EH (cell line): ENCODE measurements at places on chromosomes 5 and 9.
A peak's percentile ranks its signal among the peaks of the same experiment; 100 is the strongest.

DNA sequence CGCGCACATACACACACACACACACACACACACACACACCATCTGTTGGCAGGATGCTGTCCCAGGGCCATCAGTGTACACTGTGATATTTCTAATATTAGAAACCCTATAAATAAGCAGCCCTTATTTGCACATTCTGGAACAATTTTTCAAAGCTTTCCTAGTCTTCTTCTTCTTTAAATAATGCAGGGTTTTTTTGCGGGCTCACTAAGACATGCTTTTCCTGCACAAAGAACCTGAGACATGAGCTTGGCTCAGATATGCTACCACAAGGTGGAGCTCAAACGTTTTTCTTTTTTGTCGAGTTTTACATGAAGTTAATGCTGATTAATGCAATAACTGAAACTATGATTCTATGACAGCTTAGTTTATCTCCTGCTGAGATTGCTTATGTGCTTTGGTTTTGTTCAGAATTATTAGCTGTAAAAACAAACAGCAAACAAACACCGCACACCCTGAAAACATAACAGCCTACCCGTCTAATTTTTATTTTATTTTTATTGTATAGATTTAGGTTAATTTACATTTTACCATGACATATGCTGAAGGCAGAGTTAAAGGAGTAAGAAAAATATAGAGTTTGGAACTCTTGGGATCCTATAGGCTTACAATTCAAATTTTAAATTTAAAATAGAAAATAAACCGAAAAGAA is 95.8 kb downstream of the ALDH1A1 start:
- peak; percentile 73 for DNase-seq

- DNase-seq = no peak
These were observed 53.0 kb upstream of the BOD1 start for GRCh38 chr5:173669483-173669882.

DNA sequence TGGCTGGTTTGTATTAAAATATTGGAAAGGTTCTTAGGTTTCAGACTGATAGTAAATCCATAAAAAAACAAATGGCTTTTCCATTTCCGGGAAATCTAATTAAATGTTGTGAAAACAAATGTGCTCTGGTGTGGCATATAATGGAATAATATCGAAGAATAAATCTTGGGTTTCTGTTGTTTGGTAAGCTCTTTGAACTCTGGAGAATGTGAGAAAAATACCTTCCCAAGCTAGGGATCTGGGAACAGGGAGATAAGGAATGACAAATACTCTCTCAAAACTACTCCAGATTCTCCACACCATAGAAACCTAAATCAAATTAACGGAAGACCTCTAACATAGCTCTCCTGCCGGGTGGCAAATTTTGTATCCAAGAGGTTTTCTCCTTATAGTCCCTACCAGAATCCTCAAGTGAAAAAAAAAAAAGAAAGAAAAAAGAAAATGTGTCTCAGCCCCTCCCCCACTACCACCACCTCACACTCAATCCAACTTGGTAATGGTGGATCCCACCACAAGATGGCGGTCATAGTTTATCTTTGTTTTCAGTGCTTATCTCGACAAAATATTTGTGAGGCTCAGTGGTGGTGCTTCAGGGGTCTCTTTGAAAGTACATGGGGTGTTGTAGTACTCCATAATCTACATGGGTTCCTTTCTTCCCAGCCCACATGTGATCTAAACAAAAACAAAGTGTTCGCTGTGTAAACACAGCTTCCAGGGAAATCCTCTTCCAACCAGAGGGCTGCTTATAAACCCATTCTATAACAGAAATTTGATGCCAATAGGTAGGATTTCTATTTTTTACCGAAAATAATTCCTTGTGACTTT is 54.5 kb upstream of the FST start:
- DNase-seq = peak; percentile 41

DNA sequence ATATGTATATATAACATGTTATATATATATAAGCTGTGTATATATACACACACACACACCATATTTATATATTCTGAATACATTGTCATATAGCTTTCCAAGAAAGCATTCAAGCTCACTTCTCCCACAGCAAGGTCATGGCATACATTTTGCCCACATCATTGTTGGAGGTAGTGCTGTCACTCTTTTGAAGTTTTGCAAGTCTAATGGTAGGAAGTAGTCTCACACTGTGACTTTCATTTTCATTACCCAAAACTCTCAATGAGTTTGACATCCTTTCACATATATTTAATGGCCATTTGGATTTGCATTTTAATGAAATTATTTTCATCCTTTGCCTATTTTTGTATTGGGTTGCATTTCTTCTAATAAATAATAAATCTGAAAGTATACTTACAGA is 59.8 kb upstream of the COX7C start:
- DNase-seq = no peak

GRCh38 chr9:80586786-80587330 is 1015.1 kb downstream of the TLE4 start:
- DNase-seq = no peak

DNA sequence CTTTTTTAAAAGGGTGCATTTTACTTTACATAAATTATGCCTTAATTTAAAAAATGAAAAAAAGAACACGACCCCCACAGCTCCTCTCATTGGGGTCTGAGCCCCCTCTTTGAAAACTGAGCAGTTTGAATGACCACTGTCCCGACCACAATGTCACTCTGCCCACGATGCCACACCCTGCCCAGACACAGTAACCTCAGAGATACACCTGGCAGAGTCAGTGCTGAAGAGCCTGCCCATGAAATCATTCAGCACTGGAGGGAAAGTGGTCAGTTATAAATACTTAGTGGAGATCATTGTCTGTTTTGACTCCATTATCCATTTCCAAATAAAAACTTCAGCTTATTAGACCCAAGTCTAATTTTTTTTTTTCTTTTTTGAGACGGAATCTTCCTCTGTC is 49.3 kb downstream of the DNAJC21 start:
- DNase-seq = no peak

DNA sequence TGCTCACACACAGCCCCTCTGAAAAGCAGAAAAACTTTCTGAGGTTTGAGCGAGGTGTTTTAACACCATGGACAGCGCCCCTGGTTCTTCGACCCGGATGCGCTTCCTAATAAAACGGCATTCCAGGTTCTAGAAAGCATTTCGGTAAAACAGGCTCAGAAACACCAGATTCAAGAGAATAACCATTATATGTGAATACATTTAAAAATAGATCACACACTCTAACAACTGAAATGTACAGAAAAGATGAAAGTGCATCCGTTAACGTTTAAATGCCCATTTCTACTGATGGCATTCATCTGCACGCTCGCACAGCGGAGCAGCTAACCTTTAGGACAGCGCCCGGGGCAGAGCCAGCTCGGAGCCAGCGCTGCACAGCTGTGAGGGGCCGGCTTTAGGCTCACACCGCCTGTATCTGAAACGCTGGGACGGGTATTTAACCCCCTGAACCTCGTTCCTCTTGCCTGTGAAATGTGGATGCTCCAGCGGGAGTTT is 26.3 kb upstream of the TENT4A start:
- DNase-seq = peak; percentile 63

- no peak for DNase-seq
These were observed 11.5 kb upstream of the SPATA24 start for GRCh38 chr5:139415221-139415861.

DNA sequence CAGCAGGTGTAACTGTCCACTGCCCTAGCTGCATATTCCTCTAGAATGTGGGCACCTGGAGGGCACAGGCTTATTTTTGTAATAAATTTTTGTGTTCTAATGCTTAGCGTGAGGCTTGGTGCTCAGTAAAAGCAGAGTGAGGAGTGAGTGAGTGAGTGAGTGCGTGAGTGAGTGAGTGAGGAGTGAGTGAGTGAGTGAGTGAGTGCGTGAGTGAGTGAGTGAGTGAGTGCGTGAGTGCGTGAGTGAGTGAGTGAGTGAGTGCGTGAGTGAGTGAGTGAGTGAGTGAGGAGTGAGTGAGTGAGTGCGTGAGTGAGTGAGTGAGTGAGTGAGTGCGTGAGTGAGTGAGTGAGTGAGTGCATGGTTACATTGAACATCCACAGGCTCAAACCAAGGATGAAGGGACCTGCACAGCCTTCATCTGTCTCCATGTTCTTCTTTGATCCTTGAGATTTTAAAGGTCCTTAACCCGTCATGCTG is 371.5 kb downstream of the MED10 start:
- no peak for DNase-seq

DNA sequence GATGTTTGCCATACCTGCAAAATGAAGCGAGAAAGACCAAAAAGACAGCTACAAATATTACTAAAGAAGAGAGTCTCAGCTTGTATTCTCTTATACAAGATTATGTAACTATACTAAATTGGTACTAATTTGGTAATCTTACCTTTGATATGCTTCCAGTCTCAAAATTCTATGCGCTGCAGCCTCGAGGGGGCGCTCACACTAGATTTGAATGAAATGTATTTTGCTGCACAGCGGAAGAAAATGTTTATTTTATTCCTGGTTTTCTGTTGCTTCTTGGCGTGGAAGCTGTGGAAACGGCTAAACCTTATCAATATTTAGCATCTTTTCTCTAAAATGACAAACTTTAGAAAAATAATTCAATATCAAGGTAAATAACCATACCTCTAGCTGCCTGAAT is 267.0 kb upstream of the NUDT12 start:
- no peak for DNase-seq

DNA sequence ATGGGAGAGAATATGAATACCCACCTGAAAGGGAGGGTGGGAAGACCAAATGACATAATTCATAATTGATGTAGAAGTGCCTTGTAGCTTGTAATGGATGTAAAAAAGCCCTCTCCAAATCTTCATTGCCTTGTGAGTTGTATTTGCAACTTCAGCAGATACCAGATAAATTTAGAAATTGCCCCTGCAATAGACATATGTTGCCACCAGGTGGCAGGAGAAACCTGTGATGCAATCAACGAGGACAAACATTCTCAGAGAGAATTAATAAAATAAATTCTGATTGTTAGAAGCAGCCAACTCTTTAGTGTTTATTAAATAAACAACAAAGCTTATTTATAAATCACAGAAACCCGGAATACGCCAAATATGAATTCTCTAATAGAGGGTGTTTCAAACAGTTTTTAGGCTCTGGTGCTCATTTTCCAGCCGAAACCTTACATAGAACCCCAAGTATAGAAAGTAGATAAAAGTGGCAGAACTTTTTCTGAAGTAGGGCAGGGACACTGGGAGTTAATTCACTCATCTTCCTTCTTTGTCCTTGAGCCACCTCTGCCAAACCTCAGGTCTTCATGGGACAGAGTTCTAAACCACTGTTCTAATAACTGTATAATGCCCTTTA is 147.8 kb downstream of the TMEM38B start:
- peak; percentile 33 for DNase-seq

DNA sequence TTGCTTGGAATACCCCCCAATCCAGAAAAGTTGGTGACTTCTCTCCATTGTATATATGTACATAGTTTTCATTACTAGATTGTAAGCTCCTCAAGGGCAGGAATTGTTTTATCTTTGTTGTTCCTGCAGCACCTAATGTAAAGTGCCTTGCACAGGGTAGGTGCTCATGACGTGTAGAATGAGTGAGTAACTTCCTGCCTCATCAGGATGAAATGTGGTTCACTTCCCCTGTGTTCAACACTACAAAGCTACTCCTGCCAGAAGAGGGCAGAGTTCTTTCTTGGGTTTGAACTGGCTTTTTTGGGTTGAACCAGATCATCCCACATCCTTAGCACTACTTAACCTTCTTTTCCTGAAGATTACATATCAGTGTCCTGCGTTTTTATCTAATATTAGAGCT is 23.9 kb downstream of the GTF3C4 start:
- peak; percentile 12 for DNase-seq

DNA sequence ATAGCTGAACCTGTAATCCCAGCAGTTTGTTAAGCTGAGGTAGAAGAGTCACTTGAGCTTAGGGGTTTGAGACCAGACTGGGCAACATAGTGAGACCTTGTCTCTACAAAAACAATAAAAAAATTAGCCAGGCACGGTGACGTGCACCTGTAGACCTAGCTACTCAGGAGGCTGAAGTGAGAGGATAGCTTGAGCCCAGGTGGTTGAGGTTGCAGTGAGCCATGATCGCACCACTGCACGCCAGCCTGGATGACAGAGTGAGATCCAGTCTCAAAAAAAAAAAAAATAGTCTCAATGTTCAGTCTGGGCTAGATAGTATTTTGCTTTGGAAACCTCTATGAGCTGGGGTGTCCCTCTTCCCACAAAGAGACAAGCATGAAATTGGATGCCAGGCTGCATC is 51.9 kb upstream of the IQGAP2 start:
- no peak for DNase-seq

- DNase-seq = no peak
These were observed 5.3 kb downstream of the BRD3 start for GRCh38 chr9:134062461-134063087.

DNA sequence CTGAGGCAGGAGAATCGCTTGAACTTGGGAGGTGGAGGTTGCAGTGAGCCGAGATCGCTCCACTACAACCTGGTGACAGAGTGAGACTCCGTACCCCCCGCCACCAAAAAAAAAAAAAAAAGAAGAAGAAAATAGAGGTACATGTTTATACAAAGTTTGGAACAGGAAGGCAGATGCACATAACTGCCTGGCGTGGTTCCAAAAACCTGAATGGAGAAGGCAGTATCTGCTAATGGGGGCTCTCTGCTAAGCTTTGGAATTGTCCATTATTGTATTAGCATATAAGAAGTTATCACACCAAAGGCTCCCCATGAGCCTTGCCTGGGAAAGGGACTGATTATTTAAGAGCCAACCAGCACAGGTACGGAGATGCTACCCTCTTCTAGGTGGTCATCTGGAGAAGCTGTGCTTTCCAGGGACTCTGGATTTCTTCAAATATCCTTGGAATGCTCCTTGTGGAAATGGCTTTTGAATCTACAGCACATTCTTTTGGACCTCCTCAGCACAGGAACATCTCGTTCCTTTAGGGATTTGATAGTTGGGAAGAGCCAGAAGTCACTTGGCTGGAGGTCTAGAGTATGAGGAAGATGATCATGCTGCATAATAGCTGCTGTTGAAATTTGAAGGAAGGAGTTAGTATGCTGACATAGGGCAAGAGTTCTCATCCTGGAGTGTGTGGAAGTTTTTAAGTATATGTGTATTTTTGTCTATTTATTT is 42.5 kb upstream of the ABCA1 start:
- DNase-seq = peak; percentile 83

DNA sequence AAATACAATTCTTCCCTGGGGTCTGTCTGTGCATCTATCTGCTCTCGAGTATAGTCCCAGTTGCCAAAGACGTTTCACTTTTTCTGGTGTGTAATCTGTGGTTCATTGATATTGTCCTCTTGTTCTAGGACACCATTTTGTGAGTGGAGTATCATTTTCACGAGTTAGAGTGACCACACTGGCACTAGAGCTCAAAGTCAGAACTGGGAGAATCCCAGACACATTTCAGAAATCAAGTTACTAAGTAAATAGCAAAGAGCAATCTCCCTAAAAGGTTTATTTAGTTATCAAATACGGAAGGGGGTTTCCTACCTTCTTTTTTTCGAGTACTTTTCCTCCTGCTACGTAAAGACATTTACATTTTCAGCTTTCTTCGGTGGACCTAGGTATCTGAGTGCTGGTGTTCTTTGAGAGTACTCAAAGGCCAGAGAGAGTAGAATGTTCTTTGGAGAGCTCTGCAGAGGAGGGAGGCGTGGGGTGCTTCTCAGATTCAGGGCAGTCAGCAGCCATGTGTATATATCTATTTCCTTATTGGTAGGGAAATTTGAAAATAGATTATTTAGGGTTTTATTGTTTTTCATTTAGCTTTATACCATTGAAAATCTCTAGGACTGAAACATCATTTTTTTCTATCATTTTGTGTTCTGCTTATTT is 8.9 kb upstream of the HSPA9 start:
- no peak for DNase-seq

GRCh38 chr5:60668686-60669304 is 31.2 kb downstream of the DEPDC1B start:
- DNase-seq = peak; percentile 47
